ENCODE measurements at places on chromosomes 13 and 19. TPM values are rescaled to one million over a fixed set of nuclear protein-coding genes. Genes with fewer than 3 reads are reported as not detected.

The DCT gene
- total RNA-seq = under 0.01 TPM

The MEGF8 gene
- total RNA-seq = 22.3 TPM

The FOXO1 gene
- 3.6 TPM for total RNA-seq

The BST2 gene
- 28.2 TPM for total RNA-seq

The C5AR2 gene
- total RNA-seq = 1.1 TPM

The PPFIA3 gene
- 1.8 TPM for total RNA-seq

The ALOX5AP gene
- not detected for total RNA-seq

The MTRF1 gene
- total RNA-seq = 9.8 TPM

The JSRP1 gene
- total RNA-seq = not detected

The SUCLA2 gene
- 58.0 TPM for total RNA-seq

The FXYD3 gene
- not detected for total RNA-seq

The SIGLEC5 gene
- not detected for total RNA-seq

The NMRK2 gene
- not detected for total RNA-seq

The CYP4F8 gene
- total RNA-seq = not detected

The URAD gene
- total RNA-seq = not detected
